Testis (tissue), 5 donors: ENCODE measurements at places on chromosomes 7 and 10. TPM values are rescaled to one million over a fixed set of nuclear protein-coding genes. Genes with fewer than 3 reads are reported as not detected.

The LRRTM3 gene
- polyA plus RNA-seq, result 14.0 TPM

DNA sequence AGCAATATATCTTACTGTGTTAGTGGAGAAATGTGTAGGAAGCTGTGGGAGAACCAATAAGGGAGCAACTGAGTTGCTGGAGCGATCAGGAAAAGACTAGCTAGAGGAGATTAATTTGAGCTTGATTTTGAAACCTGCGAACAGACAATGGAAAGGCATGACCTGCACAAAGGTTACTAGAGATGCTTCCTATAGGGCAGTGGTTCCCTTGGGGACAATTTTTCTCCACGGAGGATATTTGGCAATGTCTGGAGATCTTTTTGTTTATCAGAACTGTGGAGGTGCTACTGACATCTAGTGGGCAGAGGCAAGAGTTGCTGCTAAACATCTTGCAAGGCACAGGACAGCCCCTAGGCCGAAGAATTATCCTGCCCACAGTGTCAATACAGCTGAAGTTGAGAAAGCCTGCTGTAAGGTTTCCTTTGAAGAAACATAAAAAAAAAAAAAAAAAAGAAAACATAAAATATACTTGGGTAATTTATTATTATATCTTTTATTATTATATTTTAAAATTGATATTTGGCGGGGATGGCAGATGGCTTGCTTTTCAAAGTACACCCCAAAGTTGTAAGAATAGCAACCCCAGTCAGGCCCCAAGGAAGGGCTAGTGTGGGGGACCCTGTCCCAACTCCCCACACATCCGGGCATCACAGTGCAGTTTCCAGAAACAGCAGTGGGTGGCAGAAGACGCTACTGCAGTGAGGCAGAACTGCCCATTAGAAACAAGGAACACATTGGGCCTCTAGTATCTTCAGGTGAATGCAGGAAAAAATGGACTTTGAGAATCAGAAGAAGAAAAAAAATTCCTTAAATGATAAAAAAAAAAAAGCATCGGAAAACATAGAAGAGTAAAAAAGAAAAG, 481.6 kb downstream of the SH2D4B start:
- peak; percentile 55 for DNase-seq

GRCh38 chr10:80275756-80276155, 13.7 kb downstream of the MAT1A start:
- DNase-seq, result no peak

- no peak for DNase-seq
These were observed 19.4 kb upstream of the TNS3 start for GRCh38 chr7:47601119-47601880.

- DNase-seq, result no peak
These were observed 123.0 kb downstream of the SH2D4B start for GRCh38 chr10:80660736-80661135.

GRCh38 chr7:133412942-133413341, 160.1 kb downstream of the EXOC4 start:
- DNase-seq, result no peak

- DNase-seq, result no peak
These were observed 21.0 kb upstream of the MYL7 start for GRCh38 chr7:44162179-44162578.

GRCh38 chr10:96991313-96991841, 159.3 kb downstream of the LCOR start:
- peak; percentile 21 for DNase-seq

GRCh38 chr7:19104811-19105210, 12.6 kb downstream of the TWIST1 start:
- no peak for DNase-seq
